Stimulated activated CD4-positive, alpha-beta T cell treated with anti-CD3 and anti-CD28 coated beads, TNF-alpha, amount 100 ng/mL, for 24 hours (primary cell): ENCODE measurements at places on chromosomes 5 and 9.

DNA sequence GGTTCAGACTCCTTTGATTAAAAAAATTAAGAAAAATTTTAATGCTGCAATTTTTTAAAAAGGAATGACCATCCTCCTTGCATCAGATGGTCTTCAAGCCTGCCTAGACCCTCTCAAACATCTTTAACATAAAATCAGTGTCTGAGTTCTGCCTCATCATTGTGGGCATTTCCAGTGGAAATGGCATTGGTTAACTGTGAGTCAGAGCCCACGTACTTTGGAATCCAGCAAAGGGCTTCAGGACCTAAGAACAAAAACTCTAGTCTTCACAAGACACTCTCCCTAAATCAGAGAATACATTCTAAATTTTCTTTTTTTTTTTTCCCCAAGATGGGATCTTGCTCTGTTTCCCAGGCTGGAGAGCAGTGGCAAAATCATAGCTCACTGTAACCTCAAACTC is 9.4 kb upstream of the C5orf15 start:
- no peak for DNase-seq

DNA sequence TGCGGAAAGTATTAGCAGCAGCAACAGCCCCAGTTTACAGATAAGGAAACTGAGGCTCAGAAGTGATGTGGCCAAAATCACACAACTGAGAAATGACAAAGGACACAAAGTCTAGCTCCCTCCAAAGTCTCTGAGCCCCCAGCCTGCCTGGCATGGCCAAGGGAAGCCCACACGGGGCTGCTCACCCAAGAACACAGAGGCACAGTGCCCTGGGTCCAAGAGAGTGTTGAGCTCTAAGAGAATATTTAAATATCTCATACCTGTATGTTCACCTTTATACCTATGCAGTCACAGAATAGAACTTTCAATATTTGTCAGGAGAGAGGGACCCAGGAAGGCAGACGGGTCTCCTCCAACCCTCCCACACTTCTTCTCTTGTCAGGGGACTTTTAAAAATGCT is 16.6 kb downstream of the VAV2 start:
- DNase-seq: no peak

GRCh38 chr9:114314881-114315722 is 7.8 kb upstream of the ORM1 start:
- DNase-seq: no peak

DNA sequence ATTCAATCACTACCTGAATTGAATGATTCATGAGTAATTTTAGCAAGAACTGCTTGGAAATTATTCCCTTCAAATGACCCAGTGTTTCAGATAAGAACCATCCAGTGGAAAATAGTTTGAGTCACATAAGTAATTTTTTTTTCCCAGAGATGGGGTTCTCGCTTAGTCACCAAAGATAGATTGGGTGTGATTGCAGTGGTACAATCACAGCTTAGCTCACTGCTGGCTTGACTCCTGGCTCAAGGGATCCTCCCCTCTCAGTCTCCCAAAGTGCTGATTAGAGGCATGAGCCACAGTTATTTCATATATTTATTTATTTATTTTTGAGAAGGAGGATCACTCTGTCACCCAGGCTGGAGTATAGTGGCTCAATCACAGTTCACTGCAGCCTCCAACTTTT is 574.5 kb upstream of the ARRDC3 start:
- DNase-seq: no peak

- DNase-seq: no peak
Observed at GRCh38 chr5:154583671-154584177, 105.7 kb upstream of the HAND1 start.

- no peak for DNase-seq
Observed at GRCh38 chr9:125906893-125907292, 159.7 kb downstream of the PBX3 start.

DNA sequence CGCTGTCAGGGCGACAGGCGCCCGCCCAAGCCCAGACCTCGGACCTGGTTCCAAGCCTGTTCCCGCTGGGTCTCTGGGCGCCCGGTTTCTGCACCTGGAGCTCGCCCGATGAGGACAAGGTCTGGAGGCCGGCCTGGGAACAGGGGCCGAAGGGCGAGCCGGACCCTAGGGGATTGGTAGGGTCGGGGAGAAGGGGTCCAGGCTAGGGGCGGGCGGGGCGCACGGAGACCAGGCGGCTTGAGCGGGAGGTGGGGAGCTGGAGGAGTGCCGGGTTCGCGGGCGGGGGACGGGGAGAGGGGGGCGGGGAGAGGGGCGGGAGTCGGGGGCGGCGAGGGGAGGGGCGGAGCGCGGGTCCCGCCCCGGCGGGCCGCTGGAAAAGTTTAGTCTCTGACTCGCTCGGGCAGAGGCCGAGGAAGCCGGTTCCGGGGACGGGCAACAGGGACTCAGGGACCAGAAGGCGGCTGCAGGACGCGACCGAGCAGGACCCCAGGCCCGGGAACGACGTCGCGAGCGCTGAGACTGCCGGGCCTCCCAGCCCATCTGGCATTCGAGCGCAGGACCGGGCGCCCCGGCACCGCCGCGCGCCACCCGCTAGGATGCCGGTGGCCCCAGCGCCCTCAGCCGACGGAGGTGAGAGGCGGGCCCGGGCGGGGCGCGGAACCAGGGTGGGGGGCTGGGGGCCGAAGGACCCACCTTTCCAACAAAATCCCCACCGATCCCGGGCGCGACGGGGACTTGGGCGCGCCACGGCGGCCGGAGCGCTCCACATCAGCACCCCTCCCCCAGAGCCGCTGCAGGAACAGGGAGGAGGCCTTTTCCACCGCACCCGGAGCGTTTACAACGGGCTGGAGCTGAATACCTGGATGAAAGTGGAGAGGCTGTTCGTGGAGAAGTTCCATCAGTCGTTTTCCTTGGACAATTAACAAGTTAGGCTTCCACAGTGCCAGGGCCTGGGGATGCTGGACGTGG is at the start of gene S1PR3:
TSS of gene S1PR3 (plus strand) at position 403 of the 969 bp plus-strand sequence. CDS start 9,733 bp downstream, outside the sequence.
- no peak for DNase-seq

GRCh38 chr5:19369048-19369447 is 619.0 kb downstream of the CDH18 start:
- no peak for DNase-seq

DNA sequence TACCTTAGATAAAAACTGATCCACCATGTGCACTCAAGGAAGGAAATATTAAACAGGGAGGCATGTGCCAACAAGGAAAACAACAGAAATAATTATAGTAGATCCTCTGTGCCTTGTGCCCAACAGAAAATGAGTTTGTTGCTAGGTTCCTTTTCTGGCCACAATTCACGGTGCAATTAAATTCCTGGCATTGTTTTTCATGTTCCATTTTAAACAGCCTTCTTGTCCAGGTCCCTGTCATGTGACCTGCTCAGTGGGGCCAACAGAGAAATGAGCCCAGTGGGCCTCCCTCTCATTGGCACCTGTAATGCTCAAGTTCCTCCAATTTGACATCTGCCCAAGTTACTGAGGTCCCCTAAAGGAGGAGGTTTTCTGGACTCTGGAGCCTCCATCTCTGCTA is 56.5 kb downstream of the SPOCK1 start:
- no peak for DNase-seq

DNA sequence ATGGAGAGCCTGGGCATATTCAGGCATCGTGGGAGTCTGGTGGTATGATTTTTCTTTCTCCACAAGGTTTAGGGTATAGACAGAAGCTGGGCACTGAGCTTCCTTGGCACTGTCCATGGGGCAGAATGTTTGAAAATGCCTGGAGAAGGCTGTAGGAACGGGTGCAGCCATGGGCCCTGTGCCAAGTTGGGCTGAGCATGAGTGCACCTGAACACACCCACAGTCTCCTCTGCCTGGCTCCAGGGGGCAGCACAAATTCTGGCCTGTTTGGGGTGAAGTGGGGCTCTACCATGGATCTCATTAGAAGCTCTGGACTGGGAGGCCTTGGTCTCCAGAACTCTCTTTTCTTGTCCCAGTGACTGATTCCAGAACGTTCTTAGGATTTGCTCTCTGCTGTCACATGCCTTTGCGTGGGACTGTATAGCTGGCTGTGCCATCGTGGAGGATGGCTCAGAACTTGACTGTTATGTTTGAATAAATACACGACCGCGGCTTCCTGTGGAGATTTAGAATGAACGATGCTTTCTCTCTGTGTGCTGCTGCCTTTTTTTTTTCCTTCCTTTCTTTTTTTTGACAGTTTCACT is 229.8 kb downstream of the FANCC start:
- DNase-seq: no peak

DNA sequence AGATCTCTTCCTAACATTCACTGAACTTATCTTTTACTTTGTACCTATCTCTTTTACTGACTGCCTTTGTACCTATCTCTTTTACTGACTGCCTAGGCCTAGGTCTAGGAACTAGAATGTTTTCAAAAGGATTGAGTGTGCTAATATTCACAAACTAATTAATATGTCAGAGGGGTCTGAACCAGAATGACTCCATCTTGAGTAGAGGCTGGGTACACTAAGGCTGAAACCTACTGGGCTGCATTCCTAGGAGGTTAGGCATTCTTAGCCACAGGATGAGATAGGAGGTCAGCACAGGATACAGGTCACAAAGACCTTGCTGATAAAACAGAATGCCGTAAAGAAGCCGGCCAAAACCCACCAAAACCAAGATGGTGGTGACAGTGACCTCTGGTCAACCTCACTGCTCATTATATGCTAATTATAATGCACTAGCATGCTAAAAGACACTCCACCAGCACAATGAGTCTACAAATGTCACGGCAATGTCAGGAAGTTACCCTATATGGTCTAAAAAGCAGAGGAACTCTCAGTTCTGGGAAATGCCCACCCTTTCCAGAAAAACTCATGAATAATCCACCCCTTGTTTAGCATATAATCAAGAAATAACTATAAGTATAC is 2.5 kb upstream of the RHOBTB3 start:
- DNase-seq: no peak

DNA sequence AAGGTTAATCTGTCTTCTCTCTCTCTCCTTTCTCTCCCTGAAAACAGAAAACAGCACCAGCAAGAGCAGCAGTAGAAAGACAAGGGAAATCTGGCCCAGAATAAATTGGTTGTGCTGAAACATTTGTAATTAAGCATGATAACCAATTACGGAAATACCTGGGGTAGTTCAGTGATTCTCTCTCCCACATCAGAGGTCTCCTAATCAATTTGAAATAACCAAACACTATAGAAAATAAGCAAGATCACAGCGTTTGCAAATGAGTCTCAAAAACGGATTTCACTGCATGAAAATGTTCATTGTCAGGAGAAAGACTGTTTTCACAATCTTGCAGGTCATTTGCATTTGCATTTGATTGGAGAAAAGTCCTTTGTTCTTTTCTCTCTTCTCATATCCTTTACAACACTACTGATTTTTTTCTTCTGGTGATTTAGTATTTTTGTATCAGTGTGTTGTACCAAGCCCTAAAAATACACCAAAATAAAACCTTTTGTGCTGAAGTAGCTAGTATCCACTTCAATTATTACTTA is 36.8 kb upstream of the CDH6 start:
- DNase-seq: no peak

GRCh38 chr5:132467287-132467984 is 23.1 kb downstream of the IRF1 start:
- DNase-seq: no peak

- DNase-seq: no peak
Observed at GRCh38 chr5:161600156-161600555, 53.6 kb upstream of the GABRB2 start.

DNA sequence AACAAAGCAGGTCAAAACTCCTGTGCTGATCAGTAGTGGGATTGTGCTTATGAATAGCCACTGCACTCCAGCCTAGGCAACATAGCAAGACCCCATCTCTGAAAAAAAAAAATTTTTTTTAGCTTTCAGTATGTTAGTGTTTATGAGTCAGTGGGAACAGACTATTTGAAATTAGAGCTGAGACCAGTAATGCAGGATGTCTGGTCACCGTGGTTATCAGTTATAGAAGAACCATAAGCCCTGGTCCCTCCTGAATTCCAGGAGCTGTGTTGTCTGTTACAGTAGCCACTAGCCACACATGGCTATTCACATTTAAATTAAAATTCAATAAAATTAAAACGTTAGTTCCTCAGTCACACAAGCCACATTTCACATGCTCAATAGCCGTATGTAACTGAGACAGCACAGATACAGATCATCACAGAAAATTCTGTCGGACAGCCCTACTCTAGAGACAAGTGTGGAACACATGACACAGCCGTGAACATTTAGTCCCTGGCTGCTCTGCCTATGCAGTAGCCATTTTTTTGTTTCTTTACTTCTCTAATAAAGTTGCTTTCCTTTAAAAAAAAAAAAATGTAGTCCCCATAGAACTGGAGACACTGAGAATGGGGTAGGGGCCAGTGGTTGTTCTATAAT is 96.1 kb upstream of the SAP30L start:
- no peak for DNase-seq

DNA sequence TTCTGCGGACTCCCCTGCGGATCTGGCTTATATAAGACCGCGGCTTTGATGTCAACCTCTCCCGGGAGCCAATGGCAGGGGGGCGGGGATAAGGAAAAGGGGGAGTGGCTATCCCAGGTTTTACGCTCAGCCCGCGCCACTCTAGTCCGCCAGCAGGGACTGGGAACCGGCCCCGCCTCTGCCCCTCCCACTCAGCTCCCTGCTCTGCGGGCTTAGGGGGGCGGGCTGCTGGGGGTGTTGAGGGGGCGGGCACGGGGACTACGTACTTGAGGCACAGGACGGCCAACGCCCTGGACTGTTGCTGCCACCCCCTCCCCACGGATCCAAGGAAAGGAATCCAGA is at the start of gene HAND1:
TSS of gene HAND1 (minus strand) at position 4 of the 342 bp plus-strand sequence. CDS start 219 bp downstream, outside the sequence.
- DNase-seq: no peak

DNA sequence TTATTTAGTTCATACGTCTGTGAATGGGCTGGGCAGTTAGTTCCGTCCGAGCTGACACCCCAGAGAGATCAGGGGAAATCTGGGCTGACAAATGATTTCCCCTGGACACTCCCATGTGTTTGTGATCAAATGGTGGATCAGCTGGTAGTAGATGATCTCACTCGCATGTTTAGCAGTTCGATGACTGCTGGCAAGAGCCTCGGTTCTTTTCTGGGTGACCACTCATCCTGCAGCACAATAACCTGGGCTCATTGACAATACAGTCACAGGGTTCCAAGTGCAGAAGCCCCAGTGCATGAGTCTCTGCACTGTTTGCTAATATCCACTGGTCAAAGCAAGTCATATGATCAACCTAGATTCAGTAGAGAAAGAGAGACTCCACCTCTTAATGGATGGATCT is 155.9 kb downstream of the NR2F1-AS1 start:
- DNase-seq: no peak

GRCh38 chr5:169433221-169433651 is 132.3 kb upstream of the SLIT3 start:
- DNase-seq: no peak

- DNase-seq: no peak
Observed at GRCh38 chr5:159218595-159219023, 9.3 kb upstream of the RNF145 start.

- no peak for DNase-seq
Observed at GRCh38 chr9:33823801-33824200, 6.8 kb downstream of the UBE2R2 start.

- DNase-seq: no peak
Observed at GRCh38 chr9:35844628-35845270, 15.7 kb downstream of the TMEM8B start.

GRCh38 chr5:67543720-67544270 is 347.2 kb upstream of the CD180 start:
- no peak for DNase-seq
